Dorsolateral prefrontal cortex (tissue), 122 donors: ENCODE measurements at places on chromosomes 6 and 20. TPM values are rescaled to one million over a fixed set of nuclear protein-coding genes. Genes with fewer than 3 reads are reported as not detected.
A peak's percentile ranks its signal among the peaks of the same experiment; 100 is the strongest.

FGD2 gene
- total RNA-seq = 20.8 TPM

BNIP5 gene
- 0.28 TPM for total RNA-seq

PPP1R14C gene
- 13.0 TPM for total RNA-seq

C20orf144 gene
- total RNA-seq = not detected

FHL5 gene
- 41.3 TPM for total RNA-seq

- DNase-seq = no peak
Measured at GRCh38 chr6:37347670-37348111, 6.1 kb upstream of the RNF8 start.

- peak; percentile 90 for DNase-seq
Measured at GRCh38 chr6:38567436-38567835, 72.3 kb downstream of the BTBD9 start.

DNA sequence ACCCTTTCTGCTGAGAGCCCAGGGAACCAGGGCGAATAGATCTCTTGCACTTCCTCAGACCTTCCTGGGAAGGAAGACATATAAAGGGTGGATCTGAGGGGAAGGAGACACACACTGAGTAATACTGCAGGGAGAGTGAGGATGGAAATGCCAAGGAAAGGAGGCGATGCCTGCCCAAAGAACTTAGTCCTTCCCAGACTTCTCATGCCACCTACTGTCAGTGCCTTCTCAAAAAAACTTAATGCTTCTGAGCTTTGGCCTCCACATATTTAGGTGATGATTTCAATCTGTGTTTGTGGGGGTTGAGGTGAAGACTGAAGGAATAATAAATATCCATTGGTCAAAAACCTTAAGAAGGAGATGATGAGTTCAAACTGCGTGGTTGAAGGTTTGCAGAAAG, 9.7 kb downstream of the BTN3A1 start:
- no peak for DNase-seq

DNA sequence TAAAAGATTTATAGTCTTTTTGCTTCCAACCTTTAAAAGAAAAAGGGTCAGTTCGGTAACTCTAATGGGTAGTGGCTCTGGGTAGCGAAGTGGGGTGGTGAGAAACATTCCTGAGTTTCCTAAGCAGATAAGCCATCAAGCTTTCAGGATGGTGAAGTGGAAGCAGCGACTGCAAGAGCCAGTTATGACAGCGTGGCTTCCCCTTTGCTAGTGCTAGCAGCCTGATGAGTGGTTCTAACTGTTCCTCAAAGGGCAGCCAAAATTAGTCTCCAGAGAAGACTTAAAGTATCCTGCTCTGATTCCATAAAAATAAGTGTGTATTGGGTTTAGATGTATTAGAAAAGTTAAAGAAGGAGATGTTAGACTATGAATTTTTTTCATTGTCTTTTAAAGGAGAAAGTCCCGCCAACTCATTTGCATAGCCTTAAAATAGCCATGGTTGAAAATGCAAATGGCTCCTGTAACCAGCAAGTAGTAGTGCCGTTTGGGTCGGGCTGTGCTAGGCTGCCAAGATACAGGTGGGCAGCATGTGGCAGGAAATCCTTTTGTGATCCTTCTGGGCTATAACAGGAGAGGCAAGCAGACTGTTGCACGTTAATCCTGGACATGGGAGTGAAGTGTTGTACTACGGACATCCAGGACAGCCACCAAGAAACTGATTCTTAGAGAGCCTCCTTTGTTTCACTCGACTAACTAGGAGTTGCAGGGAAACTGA, 18.0 kb downstream of the ELOVL2 start:
- no peak for DNase-seq
